ENCODE measurements at places on chromosomes 2 and 18.

DNA sequence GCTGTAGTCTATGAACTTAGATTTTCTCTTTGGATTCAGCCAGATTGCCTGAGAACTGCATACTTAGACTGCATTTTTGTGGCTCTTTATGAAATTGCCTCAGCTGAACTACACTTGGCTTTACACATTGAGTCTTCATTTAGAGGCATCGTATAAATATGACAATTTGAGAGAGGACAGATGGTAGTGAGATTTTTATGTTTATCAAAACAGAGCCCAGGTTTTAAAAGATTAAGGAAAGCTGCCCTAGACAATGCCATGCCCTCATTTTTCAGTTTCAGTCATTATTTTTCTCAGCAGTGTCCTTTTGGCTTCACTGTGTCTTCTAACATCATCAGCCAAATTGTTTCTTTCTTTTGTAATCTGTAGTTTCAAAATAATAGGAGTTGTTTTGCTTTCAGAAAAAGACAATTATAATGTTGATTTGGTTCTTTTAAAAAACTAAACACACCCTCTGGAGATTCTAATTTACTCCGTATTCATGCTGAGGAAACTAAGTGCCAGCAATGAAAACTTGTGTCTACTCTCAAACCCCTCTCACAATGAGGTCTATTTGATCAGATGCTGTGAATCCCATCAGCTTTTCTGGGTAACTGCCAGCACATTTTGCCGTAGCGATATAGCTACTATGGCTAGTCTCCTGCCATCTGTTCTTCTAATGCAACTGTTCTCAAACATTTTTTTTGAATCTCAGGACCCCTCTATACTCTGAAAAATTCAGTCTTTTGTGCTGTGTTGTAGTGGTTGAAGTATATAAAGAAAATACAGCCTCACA lies 46.2 kb downstream of the TWSG1 start:
- DNase-seq = no peak

DNA sequence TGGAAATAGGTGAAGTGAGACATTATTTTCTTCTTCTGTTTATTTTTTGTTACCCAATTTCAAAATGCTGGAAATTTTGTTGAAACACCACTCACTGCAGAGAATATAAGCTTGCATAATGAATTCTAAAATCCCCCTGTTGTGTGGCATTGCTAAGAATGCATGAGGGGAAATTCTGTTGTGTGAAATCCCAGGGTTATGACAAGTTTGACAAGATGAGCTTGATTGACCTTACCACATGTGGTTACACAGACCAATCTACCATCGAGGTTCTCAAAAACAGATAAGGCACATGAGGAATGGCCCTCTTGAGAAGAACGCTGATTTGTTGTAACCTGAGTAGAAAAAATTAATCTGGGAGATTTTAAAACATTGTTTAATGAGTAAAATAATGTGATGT lies 261.6 kb upstream of the MMADHC start:
- DNase-seq = no peak

DNA sequence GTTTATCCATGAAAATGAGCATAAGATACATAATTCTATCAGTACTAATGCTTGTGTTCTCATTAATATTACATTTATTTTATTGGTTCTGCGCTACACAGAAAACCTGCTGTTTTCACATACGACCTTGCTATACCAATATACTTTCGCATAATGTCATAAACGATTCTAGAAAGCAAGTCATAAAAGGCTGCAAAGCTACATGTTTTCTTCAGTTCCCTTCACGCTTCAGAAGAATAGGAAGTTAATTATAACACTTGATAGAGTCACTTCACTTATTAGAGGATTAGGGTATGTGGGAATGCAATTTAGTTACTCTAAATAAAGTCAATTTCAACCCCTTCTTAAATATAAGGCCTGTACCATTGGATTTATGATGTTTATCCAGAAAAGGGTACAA lies 29.0 kb downstream of the PSME4 start:
- no peak for DNase-seq

GRCh38 chr2:170176212-170176611 lies 1.7 kb upstream of the MYO3B start:
- DNase-seq = no peak

DNA sequence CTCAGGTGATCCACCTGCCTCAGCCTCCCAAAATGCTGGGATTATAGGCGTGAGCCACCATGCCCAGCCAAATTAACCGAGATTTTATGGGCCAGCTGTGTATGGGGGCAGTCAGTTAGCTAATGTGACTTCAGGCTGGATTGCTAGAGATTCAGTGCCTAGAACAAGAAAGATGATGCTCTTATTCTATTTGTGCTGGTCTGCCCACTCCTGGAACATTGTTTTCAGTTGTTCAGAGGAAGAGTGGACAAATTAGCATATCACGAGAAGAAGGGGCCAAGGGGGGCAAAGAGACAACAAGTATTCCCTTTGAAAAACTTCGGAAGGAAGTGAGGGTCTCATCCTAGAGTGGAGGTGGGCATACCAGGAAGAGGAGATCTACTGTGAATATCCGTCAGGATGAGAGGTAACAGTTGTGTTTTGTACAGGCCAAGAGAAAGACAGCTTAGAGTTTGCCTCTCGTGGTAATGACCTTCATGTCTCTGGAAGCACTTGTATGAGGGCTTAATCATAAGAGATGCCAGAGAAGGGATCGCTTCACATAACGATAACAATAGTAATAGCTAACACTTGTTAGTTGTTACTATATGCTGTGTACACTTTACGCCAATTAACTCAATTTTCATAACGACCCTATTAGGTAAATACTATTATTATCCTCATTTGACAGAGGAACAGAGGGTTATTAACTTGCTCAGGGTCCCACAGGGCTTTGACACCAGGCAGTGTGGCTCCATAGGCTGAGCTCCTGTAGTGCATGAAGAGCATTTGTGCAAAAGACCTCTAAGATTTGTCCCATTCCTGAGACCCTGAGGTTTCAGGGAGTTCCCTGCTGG lies 138.3 kb downstream of the DDX1 start:
- DNase-seq = no peak
